ENCODE measurements at places on chromosomes 2 and 18.
A peak's percentile ranks its signal among the peaks of the same experiment; 100 is the strongest.

DNA sequence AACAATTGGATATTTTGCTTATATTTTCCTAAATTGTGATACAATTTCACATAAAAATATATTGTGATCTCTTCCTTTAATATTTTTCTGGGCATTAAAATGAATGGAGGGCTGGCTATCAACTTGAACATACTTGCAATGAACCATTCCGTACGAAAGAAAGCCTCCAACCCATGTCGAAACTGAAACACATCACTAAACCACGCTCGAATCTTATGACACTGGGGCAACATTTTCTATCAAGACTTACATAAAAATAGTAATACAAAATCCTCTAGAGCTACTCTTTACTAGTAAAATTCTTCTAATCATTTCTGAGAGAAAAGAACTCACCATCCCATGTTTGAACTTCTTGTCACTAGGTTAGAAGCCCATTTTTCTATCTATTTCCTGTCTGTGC is 132.8 kb upstream of the DOK6 start:
- no peak for DNase-seq

GRCh38 chr18:75212751-75213090 is 2.1 kb downstream of the TSHZ1 start:
- no peak for DNase-seq

- DNase-seq, result no peak
Observed at GRCh38 chr2:37769551-37769950, 98.1 kb upstream of the CDC42EP3 start.

DNA sequence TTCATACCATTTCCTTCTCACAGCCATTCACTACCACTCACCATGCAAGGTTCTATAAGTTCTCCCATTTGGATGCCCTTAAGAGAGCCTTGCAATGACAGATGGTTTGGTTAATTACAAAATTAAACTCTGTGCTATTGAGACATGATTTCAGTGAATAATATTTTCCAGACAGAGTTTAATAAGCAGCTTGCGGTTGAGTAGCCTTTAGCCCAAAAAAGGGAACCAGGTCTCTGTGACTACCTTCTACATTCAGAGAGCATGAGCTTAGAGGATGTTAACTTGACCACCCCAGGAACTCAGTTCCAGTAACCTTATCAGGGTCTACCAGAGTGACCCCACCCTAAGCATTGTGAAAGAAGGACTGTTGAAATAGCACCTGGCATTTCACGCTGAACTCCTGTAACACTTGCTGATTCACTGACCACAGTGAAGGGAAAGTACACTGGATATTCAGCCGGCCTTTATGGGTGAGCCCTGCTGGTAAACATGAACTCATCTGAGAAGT is 1173.1 kb upstream of the ZEB2 start:
- peak; percentile 69 for DNase-seq

- no peak for DNase-seq
Observed at GRCh38 chr18:54517521-54517920, 73.5 kb upstream of the DYNAP start.

DNA sequence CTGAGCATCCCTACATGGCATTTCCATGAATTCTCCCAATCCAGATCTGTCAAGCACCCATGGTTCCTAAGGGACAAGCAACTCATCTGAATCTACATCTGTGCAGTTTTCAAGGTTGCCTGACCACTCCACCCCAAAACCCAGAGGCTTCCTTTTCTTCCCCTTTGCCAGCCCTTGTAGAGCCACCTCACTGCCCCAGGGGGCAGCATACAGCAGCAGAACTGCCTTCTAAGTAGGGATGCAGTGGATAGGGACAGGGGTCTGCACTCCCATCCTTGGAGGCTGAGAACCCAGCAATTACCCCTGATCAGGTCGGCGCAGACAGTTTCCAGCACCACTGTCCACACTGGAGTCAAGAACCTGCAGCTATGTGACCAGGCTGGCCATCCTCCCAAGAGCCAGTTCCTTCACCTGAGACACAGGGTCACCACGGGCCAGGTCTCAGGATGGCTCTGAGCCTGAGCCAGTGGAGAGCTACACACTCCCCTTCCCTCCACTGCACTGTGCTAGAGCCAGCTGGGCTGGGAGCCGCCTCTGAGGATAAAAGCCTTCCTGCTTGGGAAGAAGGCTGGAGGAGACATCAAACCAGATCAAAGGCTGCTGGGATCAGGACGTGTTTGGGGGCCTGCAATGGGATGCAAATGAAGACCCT is 283.1 kb downstream of the CELF4 start:
- DNase-seq, result no peak

DNA sequence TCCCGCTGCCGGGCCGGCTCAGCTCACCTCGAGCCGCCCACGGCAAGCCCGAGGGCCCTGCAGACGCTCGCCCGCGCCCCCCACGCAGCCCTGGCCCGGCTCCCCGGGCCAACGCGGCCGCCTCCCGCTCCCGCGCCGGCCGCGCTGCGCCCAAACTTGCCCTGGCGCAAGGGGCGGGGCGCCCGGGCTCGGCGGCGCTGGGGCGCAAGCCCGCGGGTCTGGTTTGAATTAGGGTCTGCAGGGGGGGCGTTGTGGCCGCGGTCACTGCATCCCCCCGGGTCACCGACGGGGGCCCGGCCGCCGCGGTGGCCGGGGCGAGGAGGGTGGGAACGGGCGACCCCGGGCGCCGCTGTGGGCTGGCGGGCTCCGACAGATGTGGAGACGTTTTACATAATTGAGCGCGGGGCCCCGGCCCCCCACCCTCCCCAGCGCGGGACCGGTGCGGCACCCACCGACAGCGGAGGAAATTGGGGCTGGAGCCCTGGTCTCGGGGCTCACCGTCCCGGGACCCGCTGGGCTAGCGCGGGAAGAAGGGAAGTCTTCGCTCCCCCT is 690 bp downstream of the SDC1 start:
- no peak for DNase-seq
